ENCODE measurements at places on chromosomes 12 and 14.

DNA sequence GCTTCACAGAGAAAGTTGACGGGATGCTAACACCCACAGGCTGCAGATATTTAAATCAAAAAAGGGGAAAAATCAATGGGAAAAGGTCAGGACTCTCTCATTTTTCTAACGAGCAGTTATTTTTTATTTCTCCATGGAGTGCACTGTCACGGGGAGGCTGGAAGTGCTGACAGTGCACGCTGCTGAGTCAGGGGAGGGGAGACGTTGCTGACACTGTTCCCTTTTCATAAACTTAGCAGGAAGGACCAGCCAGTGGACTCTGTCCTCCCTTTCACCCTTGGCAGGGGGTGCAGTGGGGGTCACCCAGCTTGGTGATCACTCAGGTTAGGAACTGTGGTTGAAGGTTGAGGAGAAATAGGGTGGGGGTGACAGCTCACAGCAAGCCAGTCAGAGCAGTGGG, 65.6 kb upstream of the FUT8 start:
- no peak for DNase-seq

GRCh38 chr14:24392325-24393091, 6.3 kb upstream of the NYNRIN start:
- DNase-seq, result peak; percentile 64

DNA sequence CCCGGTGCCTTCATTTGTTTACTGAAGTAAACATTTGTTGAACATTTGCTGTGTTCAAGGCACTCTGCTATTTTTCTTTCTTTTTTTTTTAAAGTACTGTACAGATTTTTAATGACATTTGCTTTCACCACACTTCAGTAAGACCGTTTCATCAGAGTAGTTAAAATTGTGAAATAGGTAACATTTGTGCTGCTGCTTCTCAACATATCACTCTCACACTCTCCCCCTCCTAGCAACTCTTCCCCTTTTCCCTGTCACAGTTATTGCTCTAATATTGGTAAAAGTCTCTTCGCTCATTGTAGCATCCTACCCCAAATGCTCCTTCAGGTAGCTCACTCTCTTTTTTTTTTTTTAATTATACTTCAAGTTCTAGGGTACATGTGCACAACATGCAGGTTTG, 49.6 kb downstream of the SRGAP1 start:
- DNase-seq, result no peak

GRCh38 chr12:116194935-116195431, 82.5 kb downstream of the MED13L start:
- no peak for DNase-seq

- no peak for DNase-seq
Observed at GRCh38 chr12:85626784-85627171, 209.4 kb downstream of the RASSF9 start.

GRCh38 chr12:4431866-4432265, 13.7 kb downstream of the FGF6 start:
- no peak for DNase-seq

DNA sequence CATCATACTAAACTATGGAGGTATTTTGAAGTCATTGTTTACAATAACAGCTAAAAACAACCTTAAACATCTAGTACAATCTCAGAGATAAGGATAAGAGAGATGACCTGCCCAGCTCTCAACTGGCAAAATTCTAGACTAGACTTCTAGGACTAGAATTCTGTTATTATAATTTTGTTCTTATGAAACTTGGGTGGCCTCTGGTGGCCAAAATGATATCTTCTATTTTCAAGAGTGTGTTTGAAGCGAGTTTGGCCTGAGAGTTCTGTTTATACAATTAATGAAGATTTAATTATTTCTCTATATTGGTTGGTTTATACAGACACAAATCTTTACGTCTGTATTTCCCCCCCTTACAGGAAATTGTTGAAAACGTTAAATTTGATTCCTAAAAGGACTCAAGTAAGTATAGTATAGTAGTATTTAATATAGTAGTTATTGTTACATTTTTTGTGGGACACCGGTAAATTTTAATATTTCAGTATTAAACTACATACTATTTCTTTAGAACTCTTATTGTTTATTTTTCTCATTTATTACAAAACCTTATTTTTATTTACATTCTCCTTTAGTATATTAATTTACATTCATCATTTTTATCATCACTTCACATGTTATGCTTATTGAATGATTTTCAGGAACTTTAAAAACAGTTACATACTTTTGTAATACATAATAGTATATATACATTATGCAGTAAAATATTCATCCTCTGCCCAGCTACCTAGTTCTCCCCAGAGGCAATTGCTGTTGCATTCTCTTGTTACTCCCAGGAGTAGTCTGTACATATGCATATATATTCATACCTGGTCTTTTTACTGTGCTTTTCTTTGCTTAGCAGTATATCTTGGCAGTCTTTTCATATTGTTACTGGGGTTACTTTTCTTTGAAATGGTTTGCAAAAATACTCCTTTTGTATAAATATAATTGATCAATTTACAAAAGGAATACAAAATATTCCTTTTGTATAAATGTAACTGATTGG, 6.6 kb downstream of the PPHLN1 start:
- DNase-seq, result peak; percentile 46
